Inflammatory macrophage treated with lipopolysaccharide for 1 hour (primary cell): ENCODE measurements at places on chromosomes 7 and 10.

DNA sequence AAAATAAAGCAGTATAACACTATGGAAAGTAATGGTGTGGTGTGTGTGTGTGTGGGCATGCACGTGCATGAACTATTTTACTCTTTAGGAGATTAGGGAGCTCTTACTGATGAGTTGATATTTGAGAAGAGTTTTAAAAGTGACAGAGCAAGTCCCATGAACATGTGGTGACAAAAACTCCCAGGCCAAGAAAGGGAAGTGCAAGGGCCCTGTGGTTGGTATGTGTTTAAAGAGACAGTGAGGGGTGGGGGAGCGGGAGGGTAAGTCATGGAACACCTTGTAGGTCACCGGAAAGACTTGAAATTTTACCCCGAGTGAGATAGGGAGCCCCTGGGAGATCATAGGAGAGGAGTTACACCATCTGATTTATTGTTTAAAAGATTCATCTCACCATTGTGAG is 63.3 kb downstream of the AKR1B1 start:
- DNase-seq: peak; percentile 6

DNA sequence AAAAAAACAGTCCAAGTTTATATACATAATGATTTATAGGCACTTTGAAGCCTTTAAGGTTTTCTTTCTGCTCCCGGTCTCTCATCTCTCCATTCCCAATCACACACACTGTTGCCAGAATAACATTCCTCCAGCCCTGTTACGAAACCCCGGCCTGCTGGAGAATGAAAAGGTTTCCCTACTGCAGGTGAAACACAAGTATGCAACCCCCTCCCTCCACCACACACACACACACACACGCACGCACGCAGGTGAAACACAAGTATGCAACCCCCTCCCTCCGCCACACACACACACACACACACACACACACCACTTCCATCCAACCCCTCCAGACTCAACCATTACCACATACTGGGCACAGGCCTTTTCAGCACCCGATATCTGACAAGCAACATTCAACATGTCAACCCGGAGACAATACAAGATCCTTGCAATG is 87.5 kb downstream of the PARD3 start:
- no peak for DNase-seq

GRCh38 chr7:3386423-3387190 is 85.6 kb downstream of the SDK1 start:
- DNase-seq: no peak

GRCh38 chr10:97235353-97235752 is 49.6 kb upstream of the SLIT1 start:
- DNase-seq: no peak

DNA sequence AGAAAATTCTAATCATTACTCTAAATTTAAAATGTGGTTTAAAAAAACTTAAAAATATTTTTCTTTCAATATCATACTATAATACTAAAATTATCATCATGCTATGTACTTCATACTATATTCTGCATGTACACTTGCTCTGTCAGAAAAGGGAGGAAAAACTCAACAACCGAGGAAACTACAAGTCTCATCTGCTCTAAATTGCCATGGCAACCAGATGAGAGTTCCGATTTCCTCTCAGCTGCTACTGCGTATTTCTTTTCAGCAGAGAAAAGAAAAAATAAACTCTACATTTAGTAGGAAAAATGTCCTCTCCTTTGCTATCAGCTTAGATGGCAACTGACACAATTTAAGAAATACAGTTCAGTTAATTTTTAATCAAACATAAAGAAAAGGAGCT is 178.9 kb downstream of the SRPK2 start:
- DNase-seq: no peak

DNA sequence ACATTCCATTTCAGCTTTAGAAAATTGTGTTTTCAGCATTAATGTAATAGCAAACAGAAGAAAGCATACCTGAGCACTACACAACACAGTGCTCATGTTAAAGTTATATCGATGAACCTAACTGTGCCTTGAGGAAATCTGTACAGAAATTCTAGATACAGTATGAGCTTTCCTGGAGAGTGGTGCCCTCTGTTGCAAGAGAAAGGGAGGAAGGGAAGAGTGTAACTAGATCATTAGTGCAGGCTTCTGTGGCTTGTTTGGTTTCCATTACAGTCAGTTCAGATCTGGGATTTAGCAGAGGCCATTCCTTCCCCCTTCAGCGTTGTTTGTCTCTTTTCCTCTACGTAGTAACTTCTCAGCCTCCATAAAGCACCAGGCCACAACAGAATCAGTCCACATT is 139.7 kb downstream of the HTR7 start:
- no peak for DNase-seq

GRCh38 chr7:11231190-11231589 is 257.5 kb downstream of the PHF14 start:
- no peak for DNase-seq

- peak; percentile 52 for DNase-seq
Observed at GRCh38 chr7:112202816-112203215, 3.4 kb downstream of the DOCK4 start.

DNA sequence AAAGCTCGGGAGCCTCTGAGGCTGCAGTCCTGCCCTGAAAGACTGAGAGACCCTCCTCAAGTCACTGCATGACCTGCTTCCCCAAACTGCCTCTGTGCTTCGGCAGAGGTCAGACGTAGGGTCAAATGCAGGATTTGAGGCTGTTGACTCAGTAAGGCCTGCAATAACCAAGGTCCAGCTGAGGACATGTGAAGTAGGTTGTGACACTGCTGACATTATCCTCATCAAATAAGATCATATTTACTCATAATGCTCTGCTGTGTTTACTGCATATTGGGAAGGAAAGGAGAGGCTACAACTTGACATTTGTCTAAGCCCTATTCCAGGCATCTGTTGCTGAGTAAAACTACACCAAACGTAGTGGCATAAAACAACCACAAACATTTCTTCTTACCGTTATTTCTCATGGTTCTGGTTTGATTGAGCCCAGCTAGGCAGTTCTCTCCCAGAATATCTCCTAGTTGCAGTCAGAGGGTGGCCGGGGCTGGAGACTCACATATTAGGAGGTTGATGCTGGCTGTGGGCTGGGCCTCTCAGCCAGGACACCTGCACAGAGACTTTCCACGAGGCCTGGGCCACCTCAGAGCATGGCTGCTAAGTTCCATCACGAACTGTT is 122.1 kb upstream of the STK17A start:
- DNase-seq: no peak

DNA sequence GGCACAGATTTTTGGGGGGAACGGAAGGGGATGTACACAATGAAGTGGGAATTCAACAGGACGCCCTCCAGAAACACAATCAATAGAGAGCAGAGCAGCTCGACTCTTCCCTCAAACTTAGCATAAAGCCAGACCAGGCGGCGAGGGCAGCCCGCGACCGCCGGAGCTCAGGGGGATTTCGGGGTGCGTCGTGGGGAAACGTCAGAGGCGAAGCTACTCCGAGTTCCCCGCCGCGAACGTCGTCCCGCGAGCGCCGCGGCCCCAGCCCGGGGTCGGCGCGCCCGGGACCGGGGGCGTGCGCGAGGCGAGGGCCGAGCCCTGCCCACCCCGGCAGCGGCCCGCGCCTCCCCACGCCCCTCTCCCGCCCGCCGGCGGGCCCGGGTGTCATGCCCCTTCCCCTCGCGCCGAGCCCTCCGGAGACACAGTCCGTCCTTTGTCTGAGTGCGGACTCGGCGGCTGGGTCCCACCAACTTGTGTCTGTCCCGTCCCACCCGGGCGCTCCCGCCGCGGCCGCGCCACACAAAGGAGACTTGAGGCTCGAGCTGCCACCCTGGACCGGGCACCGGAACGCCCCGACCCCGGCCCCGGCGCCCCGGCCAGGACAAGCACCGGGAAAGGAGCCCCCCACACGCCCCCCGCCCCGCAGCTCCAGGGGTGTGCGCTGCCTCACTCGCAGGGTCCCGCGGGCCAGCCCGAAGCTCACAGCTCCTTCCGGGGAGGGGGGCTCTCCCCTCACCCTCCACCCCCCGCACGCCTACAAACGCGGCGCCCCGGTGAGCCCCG is 634 bp downstream of the EZH2 start:
- peak; percentile 27 for DNase-seq

GRCh38 chr10:11773761-11774441 is 31.7 kb downstream of the ECHDC3 start:
- no peak for DNase-seq

GRCh38 chr7:40569326-40569725 is 434.5 kb downstream of the SUGCT start:
- no peak for DNase-seq

GRCh38 chr7:50475340-50475739 is 25.2 kb upstream of the FIGNL1 start:
- no peak for DNase-seq

DNA sequence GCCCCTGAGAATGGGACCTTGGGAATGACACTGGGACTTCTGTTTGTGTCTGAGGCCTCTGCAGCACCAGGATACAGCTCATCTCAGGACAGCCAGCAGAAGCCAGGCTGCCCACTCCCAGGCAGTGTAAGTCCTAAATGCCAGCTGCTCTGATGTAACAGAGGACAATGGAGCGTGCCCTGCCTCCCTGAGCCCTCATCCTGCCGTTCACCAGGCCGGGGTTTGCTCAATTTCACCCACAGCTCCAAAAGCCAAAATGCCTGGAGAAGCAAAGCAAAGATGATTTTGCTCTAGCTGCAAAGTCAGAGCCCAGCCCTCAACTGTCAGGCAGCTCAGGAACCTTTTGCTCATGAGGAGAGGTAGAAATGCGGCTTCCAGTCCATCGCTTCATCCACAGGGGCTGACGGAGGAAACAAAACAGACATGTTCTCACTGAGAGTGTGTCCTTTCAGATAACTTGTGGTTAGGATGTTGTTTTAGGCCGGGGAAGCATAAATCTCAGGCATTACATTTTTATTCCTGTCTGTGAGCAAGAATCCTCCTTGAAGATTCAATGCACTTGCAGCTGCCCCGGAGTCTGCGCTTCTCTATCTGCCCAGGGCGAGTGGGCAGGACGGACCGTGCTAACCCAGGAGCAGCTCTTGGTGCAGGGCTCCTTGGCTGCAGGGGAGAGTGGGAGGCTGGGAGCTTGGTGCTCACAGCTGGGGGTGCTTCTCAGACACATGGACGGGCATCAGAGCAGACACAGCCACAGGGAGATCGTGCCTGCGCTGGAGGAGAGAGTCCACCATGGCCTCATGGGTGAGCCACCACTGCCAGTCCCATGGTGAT is 83.2 kb upstream of the CHST15 start:
- DNase-seq: no peak

- DNase-seq: no peak
Observed at GRCh38 chr10:78551184-78552005, 517.4 kb upstream of the ZMIZ1 start.

DNA sequence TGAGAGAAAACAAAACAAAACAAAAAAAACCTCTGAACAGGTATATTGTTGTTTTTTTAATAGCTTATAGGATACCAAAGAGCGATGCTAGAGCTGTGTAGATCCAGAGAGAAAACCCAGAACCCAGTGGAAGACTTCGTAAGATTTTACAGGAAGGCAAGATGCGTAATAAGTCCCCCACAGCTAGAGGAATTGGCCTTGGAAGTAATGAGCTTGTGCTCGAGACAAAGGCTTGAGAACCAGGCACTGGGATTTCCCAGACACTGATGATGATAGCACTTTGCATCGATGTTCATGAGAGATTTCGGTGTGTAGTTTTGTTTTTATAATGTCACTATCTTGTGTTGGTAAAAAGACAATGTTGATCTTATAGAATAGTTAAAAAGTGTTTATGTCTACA is 821.5 kb upstream of the IGFBP3 start:
- no peak for DNase-seq
